ENCODE measurements at places on chromosomes 4 and X.

DNA sequence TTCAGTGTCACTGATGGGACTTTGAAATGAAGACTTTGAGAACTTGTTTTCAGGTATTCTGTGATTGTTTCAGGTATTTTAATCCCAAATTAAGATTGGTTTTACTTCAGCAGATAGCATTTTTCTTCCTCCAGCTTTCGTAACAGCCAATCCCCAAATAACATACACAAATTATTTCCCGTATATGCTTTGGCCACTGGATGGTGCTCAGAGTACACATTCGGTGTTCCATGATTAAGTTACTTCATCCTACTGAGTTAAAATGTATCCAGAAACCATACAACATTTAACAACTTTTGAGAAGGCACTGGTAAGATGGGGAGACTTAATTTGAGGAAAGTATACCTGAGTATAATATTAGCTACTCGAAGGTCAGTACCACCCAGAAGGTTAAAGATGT lies 233.4 kb upstream of the FAM47A start:
- no peak for DNase-seq

DNA sequence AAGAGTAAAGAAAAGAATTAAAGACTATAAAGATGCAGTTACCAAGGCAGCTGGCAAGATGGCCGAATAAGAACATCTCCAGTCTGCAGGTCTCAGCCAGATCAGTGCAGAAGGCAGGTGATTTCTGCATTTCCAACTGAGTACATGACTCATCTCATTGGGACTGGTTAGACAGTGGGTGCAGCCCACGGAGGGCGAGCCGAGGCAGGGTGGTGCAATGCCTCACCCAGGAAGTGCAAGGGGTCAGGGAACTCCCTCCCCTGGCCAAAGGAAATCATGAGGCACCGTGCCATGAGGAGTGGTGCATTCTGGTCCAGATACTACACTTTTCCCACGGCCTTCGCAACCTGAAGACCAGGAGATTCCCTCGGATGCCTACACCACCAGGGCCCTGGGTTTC lies 20.5 kb downstream of the SPIN4 start:
- no peak for DNase-seq

DNA sequence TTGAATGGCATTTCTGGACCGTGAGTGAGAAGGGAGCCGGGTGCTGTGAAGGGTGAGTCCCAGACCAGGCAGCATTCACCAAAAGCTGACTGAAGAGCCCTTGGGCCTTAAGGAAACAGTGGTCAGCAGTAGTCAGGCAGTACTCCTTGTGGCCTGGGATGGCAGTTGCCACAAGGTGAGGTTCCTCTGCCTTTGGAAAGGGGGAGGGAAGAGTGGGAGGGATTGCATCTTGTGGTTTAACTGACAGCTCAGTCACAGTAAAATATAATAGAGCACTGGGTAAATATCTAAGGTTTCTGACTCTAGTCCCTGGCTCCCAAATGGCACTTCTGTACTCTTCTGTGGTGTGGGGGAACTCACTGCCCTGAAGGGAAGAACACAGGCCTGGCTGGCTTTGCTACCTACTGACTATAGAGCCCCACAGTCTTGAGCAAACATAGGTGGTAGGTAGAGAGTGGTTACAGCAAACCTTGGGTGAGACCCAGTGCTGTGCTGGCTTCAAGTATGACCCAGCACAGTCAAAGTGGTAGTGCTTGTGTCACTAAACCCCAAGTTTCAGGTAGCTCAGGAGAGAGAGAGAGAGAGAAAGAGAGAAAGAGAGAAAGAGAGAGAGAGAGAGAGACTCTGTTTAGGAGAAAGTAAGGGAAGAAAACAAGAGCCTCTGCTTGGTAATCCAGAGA lies 154.2 kb downstream of the TEX11 start:
- DNase-seq, result no peak

GRCh38 chr4:41196633-41197332 lies 17.6 kb downstream of the APBB2 start:
- DNase-seq, result no peak

DNA sequence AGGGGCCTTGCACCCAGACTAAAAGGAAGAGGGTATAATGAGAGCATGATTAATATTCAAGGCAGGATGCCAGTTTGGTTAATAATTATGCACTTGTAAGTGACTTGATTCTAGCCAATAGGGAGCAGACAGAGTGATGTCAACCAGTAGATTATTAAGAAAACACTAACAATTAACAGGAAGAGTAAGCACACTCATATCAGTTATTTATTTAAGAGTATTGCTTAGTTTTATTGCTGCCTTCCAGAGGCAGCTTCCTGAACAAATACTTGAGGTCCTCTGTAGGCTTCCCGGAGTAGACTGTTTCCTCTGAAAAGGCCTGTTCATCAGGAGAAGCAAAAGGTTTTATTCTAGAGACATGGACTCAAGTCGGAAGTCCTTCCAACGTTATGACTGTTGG lies 129.1 kb upstream of the AFF2 start:
- DNase-seq, result no peak
